ENCODE measurements at places on chromosomes 12 and 14. TPM values are rescaled to one million over a fixed set of nuclear protein-coding genes. Genes with fewer than 3 reads are reported as not detected.

FGFR1OP2 gene
- 31.2 TPM for total RNA-seq

ACADS gene
- total RNA-seq, result 13.3 TPM

SYNE3 gene
- 27.7 TPM for total RNA-seq

BBS10 gene
- total RNA-seq, result 15.6 TPM

KRT84 gene
- total RNA-seq, result not detected

OASL gene
- 0.17 TPM for total RNA-seq

KRT73 gene
- not detected for total RNA-seq

CNOT2 gene
- total RNA-seq, result 175 TPM

MIPOL1 gene
- 10.2 TPM for total RNA-seq

PA2G4 gene
- total RNA-seq, result 108 TPM

ZFYVE21 gene
- 81.3 TPM for total RNA-seq

OTUB2 gene
- 1.6 TPM for total RNA-seq

TEX22 gene
- total RNA-seq, result 0.43 TPM

CLMN gene
- 0.16 TPM for total RNA-seq

RNF212B gene
- not detected for total RNA-seq

GALNT9 gene
- 0.95 TPM for total RNA-seq

ACOT4 gene
- 0.32 TPM for total RNA-seq

CCDC177 gene
- 0.09 TPM for total RNA-seq

LRRC10 gene
- not detected for total RNA-seq

HRK gene
- total RNA-seq, result not detected

TMEM132D gene
- total RNA-seq, result not detected

GPX2 gene
- total RNA-seq, result not detected

ZDHHC22 gene
- total RNA-seq, result not detected

KRT82 gene
- total RNA-seq, result not detected

SCNN1A gene
- total RNA-seq, result 0.16 TPM

USP44 gene
- total RNA-seq, result 10.0 TPM

SDSL gene
- 14.2 TPM for total RNA-seq

MUCL1 gene
- total RNA-seq, result not detected

KRT75 gene
- not detected for total RNA-seq

TPPP2 gene
- total RNA-seq, result not detected

UBE2N gene
- total RNA-seq, result 53.0 TPM
